Sigmoid colon (tissue), 7 donors: ENCODE measurements at places on chromosomes 12 and 14. TPM values are rescaled to one million over a fixed set of nuclear protein-coding genes. Genes with fewer than 3 reads are reported as not detected.

IL26 gene
- polyA plus RNA-seq: not detected

OLR1 gene
- 0.10 TPM for polyA plus RNA-seq

DDX47 gene
- polyA plus RNA-seq: 33.3 TPM

ASB2 gene
- polyA plus RNA-seq: 10.0 TPM

CNTN1 gene
- 0.90 TPM for polyA plus RNA-seq

ADSS1 gene
- 3.5 TPM for polyA plus RNA-seq

KRT3 gene
- not detected for polyA plus RNA-seq

KLRC3 gene
- not detected for polyA plus RNA-seq

SUPT16H gene
- polyA plus RNA-seq: 27.5 TPM

SLC38A4 gene
- 0.39 TPM for polyA plus RNA-seq

STXBP6 gene
- 32.8 TPM for polyA plus RNA-seq

PFDN5 gene
- 1,604 TPM for polyA plus RNA-seq

RASAL1 gene
- 3.0 TPM for polyA plus RNA-seq

LRTM2 gene
- polyA plus RNA-seq: not detected

DNA sequence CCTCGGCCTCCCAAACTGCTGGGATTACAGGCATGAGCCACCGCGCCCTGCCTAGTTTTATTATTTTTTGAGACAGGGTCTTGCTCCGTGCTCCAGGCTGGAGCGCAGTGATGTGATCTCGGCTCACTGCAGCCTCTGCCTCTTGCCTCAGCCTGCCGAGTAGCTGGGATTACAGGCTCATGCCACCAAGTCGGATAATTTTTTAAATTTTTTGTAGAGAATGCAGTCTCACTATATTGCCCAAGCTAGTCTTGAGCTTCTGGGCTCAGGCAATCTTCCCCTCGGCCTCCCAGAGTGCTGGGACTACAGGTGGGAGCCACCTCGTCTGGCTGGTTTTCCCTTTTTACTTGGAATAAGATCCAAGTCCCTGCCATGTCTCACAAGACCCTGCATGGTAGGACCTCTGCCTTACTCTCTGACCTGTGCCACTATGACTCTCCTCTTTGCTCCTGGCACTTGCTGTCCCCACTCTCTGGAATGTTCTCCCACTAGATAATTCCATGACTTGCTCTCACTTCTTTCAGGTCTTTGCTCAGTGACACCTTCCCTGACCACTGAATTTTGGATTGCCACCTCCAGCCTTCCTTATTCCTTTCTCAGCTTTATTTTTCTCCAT, 7.7 kb upstream of the RARG start:
- peaks cover 11% of the 10 kb centered on the region for H3K27me3 ChIP-seq
- DNase-seq: no peak
- H3K4me1 ChIP-seq: no peaks in the 10 kb centered on the region
- no peaks in the 10 kb centered on the region for H3K36me3 ChIP-seq

GRCh38 chr14:92540472-92541048, 27.0 kb downstream of the RIN3 start:
- no peaks in the 10 kb centered on the region for H3K36me3 ChIP-seq
- no peaks in the 10 kb centered on the region for H3K27me3 ChIP-seq
- H3K27ac ChIP-seq: peak overlapping the region; percentile 95
- peak; percentile 98 for DNase-seq
- H3K4me1 ChIP-seq: peaks cover 55% of the 10 kb centered on the region

GRCh38 chr12:2043054-2043453, 9.7 kb upstream of the CACNA1C start:
- H3K27ac ChIP-seq: no peak overlapping the region
- DNase-seq: no peak
- H3K36me3 ChIP-seq: no peaks in the 10 kb centered on the region
- no peak overlapping the region for H3K4me3 ChIP-seq
- H3K27me3 ChIP-seq: no peaks in the 10 kb centered on the region

- H3K27me3 ChIP-seq: no peaks in the 10 kb centered on the region
- no peak for DNase-seq
- no peak overlapping the region for H3K4me3 ChIP-seq
- no peaks in the 10 kb centered on the region for H3K4me1 ChIP-seq
- H3K36me3 ChIP-seq: no peaks in the 10 kb centered on the region
These were observed 836.2 kb upstream of the MGAT4C start for GRCh38 chr12:87092421-87092820.

DNA sequence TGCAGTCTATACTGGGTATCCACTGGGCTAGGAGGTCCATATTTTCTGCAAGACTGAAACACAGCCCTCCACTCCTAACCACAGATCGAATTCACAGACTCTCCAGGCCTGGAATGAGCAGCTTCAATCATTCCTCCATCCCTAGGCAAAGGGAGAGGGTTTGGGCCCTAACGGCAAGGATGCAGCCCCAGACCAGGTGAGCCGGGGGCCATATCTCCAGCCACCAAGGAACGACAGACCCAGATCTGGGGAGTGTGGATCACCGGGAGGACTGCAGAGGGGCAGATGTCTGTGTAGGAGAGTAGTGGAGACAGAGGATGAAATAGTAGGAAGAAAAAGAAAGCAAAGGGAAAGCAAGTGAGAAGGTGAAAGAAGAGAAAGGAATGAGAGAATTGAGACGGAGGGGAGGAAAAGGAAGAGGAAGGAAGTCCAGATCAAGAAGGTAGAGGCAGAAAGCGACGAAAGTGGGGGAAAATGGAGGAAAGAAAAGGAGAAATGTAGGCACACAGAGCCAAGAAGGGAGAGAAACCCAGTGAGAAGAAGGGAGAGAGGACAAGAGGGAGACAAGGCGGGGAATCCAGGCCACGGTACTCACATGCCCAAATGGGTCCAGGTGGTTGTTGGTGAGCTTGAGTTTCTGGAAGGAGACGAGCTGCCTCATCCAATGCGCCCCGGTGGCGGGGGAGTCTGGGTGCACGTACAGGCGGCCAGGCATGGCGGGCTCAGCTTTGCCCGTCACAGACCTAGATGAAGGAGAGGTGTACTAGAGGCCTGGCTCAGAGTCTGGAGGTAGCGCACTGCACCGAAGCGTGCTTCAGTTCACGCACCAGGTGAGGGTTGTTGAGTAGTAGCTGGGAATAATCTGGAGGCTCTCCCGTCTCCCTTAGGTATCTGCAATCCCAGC, 7.7 kb downstream of the TBX5 start:
- no peaks in the 10 kb centered on the region for H3K36me3 ChIP-seq
- peak overlapping the region; percentile 88 for H3K27ac ChIP-seq
- peaks cover 39% of the 10 kb centered on the region for H3K27me3 ChIP-seq
- no peak overlapping the region for H3K4me3 ChIP-seq
- DNase-seq: peak; percentile 40
- no peaks in the 10 kb centered on the region for H3K4me1 ChIP-seq

GRCh38 chr12:69703146-69703642, 4.1 kb upstream of the BEST3 start:
- no peaks in the 10 kb centered on the region for H3K27me3 ChIP-seq
- DNase-seq: no peak
- H3K36me3 ChIP-seq: no peaks in the 10 kb centered on the region
- H3K4me3 ChIP-seq: no peak overlapping the region

DNA sequence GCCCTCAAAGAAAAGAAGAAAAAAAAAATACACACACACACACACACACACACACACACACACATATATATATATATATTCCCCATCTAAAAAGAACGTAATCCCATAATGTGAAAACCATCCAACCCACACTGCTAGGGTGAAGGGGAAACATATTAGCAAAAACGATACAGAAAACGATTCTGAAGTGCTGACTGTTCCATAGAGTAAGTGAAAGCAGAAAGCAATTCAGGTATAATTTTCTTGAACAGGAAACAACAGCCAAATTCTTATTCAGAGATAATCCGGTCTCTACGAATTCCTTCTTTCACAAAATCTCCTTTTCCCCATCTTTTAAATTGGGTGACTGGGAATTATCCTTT, 393.5 kb downstream of the NOVA1 start:
- H3K4me1 ChIP-seq: no peaks in the 10 kb centered on the region
- DNase-seq: no peak
- H3K4me3 ChIP-seq: no peak overlapping the region
- peak overlapping the region; percentile 65 for H3K27ac ChIP-seq

DNA sequence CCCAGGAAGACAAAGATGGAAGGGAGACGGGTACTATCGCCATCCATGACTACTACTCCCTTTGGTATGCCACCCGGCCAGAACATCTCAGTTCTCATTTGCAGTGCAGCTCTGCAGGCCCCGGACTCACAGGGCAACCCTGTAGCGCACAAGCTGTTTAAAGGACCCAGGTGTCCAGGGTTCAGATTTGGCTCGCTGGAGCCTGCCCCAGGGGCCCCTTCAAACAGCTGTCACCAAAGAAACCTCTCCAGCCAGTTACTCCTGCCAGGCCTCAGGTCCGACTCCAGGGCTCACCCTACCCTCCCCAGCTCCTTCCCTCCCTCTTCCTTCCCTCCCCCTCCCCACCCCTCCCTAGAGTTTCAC, 5.5 kb upstream of the CHD4 start:
- H3K4me1 ChIP-seq: peaks cover 40% of the 10 kb centered on the region
- no peaks in the 10 kb centered on the region for H3K36me3 ChIP-seq
- peak overlapping the region; percentile 3 for H3K4me3 ChIP-seq
- peak overlapping the region; percentile 94 for H3K27ac ChIP-seq
- no peaks in the 10 kb centered on the region for H3K27me3 ChIP-seq

- H3K4me3 ChIP-seq: no peak overlapping the region
- peak overlapping the region; percentile 65 for H3K27ac ChIP-seq
- peaks cover 29% of the 10 kb centered on the region for H3K4me1 ChIP-seq
- no peak for DNase-seq
- H3K27me3 ChIP-seq: no peaks in the 10 kb centered on the region
- H3K36me3 ChIP-seq: no peaks in the 10 kb centered on the region
These were observed 264.7 kb downstream of the ZFP36L1 start for GRCh38 chr14:68528040-68528687.
